ENCODE measurements at places on chromosomes 16 and 17. TPM values are rescaled to one million over a fixed set of nuclear protein-coding genes. Genes with fewer than 3 reads are reported as not detected.

The KRTAP4-4 gene
- not detected for total RNA-seq

The RAB40C gene
- 13.7 TPM for total RNA-seq

The PRSS33 gene
- total RNA-seq: not detected

The ADAP2 gene
- total RNA-seq: 2.9 TPM

The TBC1D3H gene
- not detected for total RNA-seq

The DNASE1L2 gene
- total RNA-seq: 1.7 TPM

The ZG16B gene
- 0.92 TPM for total RNA-seq

The ZPBP2 gene
- total RNA-seq: not detected

The EPX gene
- total RNA-seq: not detected

The CIBAR2 gene
- not detected for total RNA-seq

The ADAD2 gene
- total RNA-seq: not detected

The ABCC12 gene
- total RNA-seq: 0.06 TPM

The PRSS22 gene
- 2.3 TPM for total RNA-seq

The HS3ST4 gene
- not detected for total RNA-seq

The RCVRN gene
- not detected for total RNA-seq

The DNAAF8 gene
- total RNA-seq: 2.0 TPM

The CD300E gene
- not detected for total RNA-seq

The RNF222 gene
- not detected for total RNA-seq

Measured in A549 treated with CpdA at 1 μM for 4 hours (cell line).